ENCODE measurements at places on chromosomes 1 and 21. TPM values are rescaled to one million over a fixed set of nuclear protein-coding genes. Genes with fewer than 3 reads are reported as not detected.

SHISAL2A gene
- 1.6 TPM for total RNA-seq

CYP2J2 gene
- total RNA-seq, result 21.7 TPM

TMOD4 gene
- total RNA-seq, result 434 TPM

PTAFR gene
- 0.92 TPM for total RNA-seq

ZMYND12 gene
- 1.0 TPM for total RNA-seq

MNDA gene
- 1.8 TPM for total RNA-seq

TRIM46 gene
- total RNA-seq, result 0.15 TPM

CCT3 gene
- 164 TPM for total RNA-seq

NR1I3 gene
- not detected for total RNA-seq

COPA gene
- 75.2 TPM for total RNA-seq

Measured in psoas muscle (tissue), 8 donors.